ENCODE measurements at places on chromosomes 3 and 15.
A peak's percentile ranks its signal among the peaks of the same experiment; 100 is the strongest.

- H3K4me3 ChIP-seq, result no peak overlapping the region
- DNase-seq, result no peak
- H3K27ac ChIP-seq, result no peak overlapping the region
- peaks cover 9% of the 10 kb centered on the region for H3K4me1 ChIP-seq
- peaks cover 1% of the 10 kb centered on the region for H3K27me3 ChIP-seq
These were observed 289.7 kb upstream of the TPM1 start for GRCh38 chr15:62752657-62753517.

GRCh38 chr3:41173926-41174885, 25.1 kb upstream of the CTNNB1 start:
- no peaks in the 10 kb centered on the region for H3K36me3 ChIP-seq
- H3K4me3 ChIP-seq, result no peak overlapping the region
- H3K27me3 ChIP-seq, result peaks cover 2% of the 10 kb centered on the region
- no peak overlapping the region for H3K27ac ChIP-seq

DNA sequence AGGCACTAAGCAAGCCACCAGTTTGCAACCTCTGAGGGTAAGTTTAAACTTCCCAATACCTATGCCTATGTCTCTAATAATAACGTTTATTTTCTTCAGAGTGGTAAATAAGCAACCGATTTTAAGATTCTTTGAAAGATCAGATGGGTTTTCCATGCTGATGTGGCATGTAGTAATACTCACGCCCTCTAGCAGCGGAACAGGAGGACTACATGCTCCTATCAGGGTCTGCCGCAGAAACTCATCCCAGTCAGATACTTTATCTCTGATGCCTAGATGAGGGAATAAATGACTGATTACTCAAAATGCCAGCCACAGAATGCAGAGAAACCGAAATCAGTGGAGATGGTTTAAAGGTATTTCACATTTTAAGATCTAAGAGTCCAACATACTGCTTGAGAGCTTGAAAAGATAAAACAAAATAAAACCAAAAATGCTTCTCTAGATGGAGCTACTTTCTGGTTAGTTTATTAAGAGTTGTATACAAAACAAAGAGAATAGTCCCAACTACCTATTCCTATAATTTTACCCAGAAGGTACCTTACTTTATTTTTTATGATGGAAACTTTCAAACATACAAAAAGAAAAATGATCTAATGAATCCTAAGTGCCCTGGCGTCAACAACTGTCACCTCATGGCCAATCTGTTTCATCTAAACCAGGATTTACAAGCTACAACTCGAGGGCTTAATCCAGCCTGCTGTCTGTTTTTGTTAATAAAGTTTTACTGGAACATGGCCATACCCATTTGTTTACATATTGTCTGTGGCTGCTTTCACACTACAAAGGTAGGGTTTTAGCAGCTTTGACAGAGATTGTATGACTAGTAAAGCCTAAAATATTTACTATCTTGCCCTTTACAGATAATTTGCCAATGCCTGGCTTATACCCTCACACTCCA, 37.5 kb upstream of the STIMATE start:
- H3K4me3 ChIP-seq, result no peak overlapping the region
- no peaks in the 10 kb centered on the region for H3K27me3 ChIP-seq
- no peaks in the 10 kb centered on the region for H3K36me3 ChIP-seq
- H3K27ac ChIP-seq, result no peak overlapping the region
- DNase-seq, result peak; percentile 45
- peaks cover 18% of the 10 kb centered on the region for H3K4me1 ChIP-seq

GRCh38 chr15:71883447-71883846, 73.1 kb downstream of the NR2E3 start:
- H3K36me3 ChIP-seq, result no peaks in the 10 kb centered on the region
- H3K4me1 ChIP-seq, result no peaks in the 10 kb centered on the region
- no peaks in the 10 kb centered on the region for H3K27me3 ChIP-seq
- H3K4me3 ChIP-seq, result no peak overlapping the region
- DNase-seq, result no peak

DNA sequence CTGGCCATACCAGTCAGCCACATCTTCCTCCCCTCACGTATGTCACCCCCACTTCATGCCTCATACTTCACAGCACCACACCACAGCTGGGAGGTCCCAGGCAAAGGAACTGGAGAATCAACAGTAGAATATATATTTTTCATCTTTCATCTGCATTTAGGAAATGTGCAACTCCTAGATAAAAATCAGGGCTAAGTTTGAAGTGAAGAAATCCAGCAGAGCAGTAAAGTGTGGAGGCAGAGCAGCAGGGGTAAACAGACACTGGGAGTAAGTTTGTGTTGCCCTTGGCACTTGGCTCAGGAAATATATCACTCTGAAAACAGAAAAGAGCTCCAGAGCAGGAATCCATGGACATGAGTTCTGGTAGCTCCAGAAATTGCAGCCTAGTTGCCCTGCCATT, 2.8 kb upstream of the HERC1 start:
- peaks cover 10% of the 10 kb centered on the region for H3K27me3 ChIP-seq
- no peak overlapping the region for H3K4me3 ChIP-seq
- H3K36me3 ChIP-seq, result peaks cover 4% of the 10 kb centered on the region
- DNase-seq, result no peak

GRCh38 chr3:35262406-35262805, 376.9 kb upstream of the ARPP21 start:
- peaks cover 3% of the 10 kb centered on the region for H3K4me1 ChIP-seq
- H3K36me3 ChIP-seq, result no peaks in the 10 kb centered on the region
- no peak overlapping the region for H3K4me3 ChIP-seq
- no peak for DNase-seq

DNA sequence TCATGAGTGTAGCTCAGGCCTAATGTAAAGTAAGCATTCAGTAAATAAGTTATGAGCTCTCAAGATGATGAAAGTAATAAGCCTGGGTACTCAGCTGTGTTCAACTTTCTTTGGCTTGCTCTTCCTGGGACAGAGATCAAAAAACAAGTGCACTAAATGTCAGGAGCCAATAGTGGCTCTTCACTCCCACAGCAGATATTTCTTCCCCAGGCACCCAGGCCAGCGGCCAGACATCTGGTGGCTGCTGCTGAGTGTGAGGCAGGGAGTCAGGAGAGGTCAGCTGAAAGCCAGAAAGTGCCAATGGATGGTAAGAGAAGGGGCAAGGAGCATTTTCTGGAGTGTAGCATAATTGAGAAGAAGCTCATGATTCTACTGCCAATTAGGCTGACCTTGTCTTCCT, 18.2 kb upstream of the ITGA11 start:
- H3K27me3 ChIP-seq, result no peaks in the 10 kb centered on the region
- peaks cover 3% of the 10 kb centered on the region for H3K4me1 ChIP-seq
- no peak overlapping the region for H3K27ac ChIP-seq
- no peak for DNase-seq

GRCh38 chr3:193593668-193594030, 641 bp downstream of the OPA1 start:
- H3K36me3 ChIP-seq, result peaks cover 4% of the 10 kb centered on the region
- peaks cover 8% of the 10 kb centered on the region for H3K27me3 ChIP-seq
- DNase-seq, result no peak
- peak overlapping the region; percentile 99 for H3K27ac ChIP-seq

DNA sequence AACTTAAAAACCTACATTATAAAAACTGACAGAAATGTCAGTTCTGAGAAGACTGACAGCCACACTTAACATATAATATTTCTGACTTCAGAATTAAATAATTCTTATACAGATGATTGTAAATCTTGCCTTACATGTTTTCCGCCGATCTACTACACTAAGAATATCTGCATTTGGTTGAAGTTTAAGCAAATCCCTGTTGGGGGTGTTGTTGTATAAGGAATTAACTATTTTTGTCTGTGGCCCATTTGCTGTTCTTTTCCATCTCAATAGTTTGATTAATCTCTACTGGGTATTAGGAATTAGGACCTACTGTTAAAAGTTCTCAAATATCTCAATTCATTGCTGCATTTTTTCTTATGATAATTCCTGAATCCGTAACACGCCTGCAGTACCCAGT, 838.3 kb upstream of the ROBO1 start:
- H3K4me3 ChIP-seq, result no peak overlapping the region
- H3K27me3 ChIP-seq, result no peaks in the 10 kb centered on the region
- no peaks in the 10 kb centered on the region for H3K4me1 ChIP-seq
- no peak for DNase-seq

DNA sequence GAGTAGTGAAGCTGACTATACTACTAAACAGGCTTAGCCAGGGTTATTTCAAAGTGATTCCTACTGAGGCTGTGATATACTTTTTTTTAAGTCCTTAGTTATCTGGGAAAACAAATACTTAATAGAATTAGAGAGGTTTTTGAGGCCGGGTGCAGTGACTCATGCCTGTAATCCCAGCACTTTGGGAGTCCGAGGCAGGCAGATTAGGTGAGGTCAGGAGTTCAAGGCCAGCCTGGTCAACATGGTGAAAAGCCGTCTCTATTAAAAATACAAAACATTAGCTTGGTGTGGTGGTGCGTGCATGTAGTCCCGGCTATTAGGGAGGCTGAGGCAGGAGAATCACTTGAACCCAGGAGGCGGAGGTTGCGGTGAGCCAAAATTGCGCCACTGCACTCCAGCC, 34.2 kb downstream of the PRTG start:
- no peak overlapping the region for H3K4me3 ChIP-seq
- H3K27ac ChIP-seq, result no peak overlapping the region
- H3K4me1 ChIP-seq, result peaks cover 5% of the 10 kb centered on the region
- DNase-seq, result no peak
- H3K27me3 ChIP-seq, result no peaks in the 10 kb centered on the region
- H3K36me3 ChIP-seq, result peaks cover 4% of the 10 kb centered on the region

- H3K4me3 ChIP-seq, result no peak overlapping the region
- no peaks in the 10 kb centered on the region for H3K4me1 ChIP-seq
- DNase-seq, result no peak
- H3K36me3 ChIP-seq, result no peaks in the 10 kb centered on the region
- no peaks in the 10 kb centered on the region for H3K27me3 ChIP-seq
These were observed 53.7 kb downstream of the NR1I2 start for GRCh38 chr3:119835556-119835955.

GRCh38 chr3:72343078-72343477, 505.2 kb downstream of the SHQ1 start:
- H3K36me3 ChIP-seq, result no peaks in the 10 kb centered on the region
- peaks cover 5% of the 10 kb centered on the region for H3K4me1 ChIP-seq
- no peak overlapping the region for H3K4me3 ChIP-seq

DNA sequence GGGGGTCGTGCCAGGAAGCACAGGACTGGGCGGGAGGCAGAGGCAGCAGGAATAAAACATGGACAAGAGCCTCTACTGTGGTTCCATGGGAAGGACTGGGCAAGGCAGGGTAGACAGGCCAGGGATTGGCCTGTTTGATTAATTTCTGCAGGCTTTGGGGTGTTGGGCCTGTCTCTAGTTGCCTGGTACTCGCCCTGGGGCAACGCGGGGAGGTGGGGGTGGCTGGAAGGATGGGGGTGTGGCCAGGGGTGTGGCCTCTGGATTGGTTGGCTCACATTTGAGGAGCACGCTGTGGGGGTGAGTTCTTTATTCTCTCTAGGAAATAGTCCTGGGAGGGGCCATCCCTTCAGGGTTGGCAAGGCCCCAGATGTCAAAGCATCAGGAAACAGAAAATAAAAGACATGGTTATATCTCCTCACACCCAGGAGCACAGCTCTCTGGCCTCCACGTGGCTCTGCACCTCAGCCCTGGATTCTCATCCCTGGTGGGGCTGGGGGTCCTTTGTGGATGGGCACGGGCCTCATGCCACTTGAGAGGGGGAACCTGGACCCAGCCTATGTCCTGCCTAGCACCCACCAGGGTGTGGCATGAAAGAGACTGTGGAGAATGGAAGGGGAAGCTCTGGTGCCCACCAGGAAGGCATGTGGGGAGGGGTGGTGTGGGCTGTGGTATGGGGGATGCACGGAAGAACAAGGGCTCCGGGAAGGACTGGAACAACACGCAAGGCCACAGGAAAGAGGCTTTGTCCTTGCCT, 223.0 kb upstream of the LYSMD4 start:
- DNase-seq, result no peak
- no peak overlapping the region for H3K4me3 ChIP-seq
- peaks cover 4% of the 10 kb centered on the region for H3K27me3 ChIP-seq
- peaks cover 9% of the 10 kb centered on the region for H3K36me3 ChIP-seq

DNA sequence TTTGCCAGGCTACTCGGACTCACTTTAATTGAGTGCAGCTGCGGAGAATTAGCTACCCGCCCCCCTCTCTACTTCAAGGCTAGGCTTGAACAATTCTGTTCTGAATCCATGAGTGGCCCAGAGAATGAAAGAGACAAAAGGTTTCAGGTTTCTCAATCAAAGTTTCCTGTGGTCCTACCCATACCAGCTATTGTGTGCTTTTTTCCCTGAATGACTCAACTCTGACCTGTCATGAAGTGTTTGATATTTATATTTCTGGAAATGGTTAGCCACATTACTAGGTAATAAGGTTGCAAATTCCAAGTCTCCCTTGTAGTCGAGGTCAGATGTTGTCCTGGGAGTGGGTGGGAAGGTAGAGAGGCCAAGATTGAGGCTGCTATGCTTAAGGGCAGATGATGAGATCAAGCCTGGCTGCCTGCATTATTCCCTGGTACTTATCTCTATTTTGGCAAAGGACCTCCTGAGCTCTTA, 392.7 kb upstream of the TBL1XR1 start:
- H3K36me3 ChIP-seq, result peaks cover 8% of the 10 kb centered on the region
- H3K4me3 ChIP-seq, result no peak overlapping the region
- H3K27ac ChIP-seq, result no peak overlapping the region
- H3K27me3 ChIP-seq, result no peaks in the 10 kb centered on the region
- no peak for DNase-seq
- H3K4me1 ChIP-seq, result peaks cover 2% of the 10 kb centered on the region

- no peak overlapping the region for H3K4me3 ChIP-seq
- no peaks in the 10 kb centered on the region for H3K36me3 ChIP-seq
- H3K27ac ChIP-seq, result no peak overlapping the region
- H3K4me1 ChIP-seq, result peaks cover 9% of the 10 kb centered on the region
- DNase-seq, result no peak
- H3K27me3 ChIP-seq, result no peaks in the 10 kb centered on the region
These were observed 104.7 kb upstream of the SETMAR start for GRCh38 chr3:4198491-4198890.

DNA sequence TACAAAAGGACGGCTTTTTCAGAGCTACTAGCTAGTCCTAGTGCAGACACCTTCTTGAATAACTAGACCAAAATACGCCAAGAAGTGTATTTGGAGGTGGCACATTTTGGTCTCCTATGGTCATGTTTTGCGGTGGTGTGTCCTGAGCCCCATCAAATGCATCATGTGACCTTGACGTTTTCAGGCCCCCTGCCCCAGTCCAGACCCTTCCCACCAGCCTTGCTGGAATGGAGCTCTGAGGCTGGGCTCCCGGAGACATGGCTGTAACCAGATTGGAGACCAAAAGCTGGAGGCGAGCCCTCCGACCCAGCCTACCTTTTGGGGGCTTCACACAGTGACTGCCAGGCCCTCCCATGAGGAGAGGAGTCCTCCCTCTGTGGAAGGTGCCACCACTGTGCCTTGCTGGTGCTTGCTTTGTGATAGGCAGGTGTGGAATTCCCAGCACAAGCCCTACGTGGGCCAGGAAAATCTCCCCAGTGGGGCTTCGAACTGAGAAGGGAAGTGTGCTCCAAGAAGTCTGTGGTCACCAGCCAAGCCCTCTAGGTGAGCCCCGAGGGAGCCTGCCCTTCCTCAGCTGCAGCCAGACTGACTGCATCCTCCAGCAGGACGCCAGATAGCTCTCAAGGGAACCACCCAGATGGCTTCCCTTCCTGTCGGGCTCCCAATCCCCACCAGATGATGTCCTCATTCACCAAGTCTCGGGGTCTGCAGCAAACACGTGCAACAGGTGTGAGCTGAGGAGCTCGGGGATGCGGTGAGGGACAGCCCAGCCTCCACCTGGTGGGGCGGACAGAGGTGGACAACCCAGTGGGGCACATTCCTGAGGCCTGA, 126.2 kb downstream of the ASB7 start:
- no peaks in the 10 kb centered on the region for H3K36me3 ChIP-seq
- H3K27ac ChIP-seq, result no peak overlapping the region
- H3K27me3 ChIP-seq, result peaks cover 3% of the 10 kb centered on the region
- no peak for DNase-seq
- H3K4me3 ChIP-seq, result no peak overlapping the region
- H3K4me1 ChIP-seq, result peaks cover 2% of the 10 kb centered on the region
